ENCODE measurements at places on chromosomes 6 and 20.
A peak's percentile ranks its signal among the peaks of the same experiment; 100 is the strongest.

GRCh38 chr20:53608071-53608455, 14.4 kb upstream of the ZNF217 start:
- peak; percentile 40 for DNase-seq

- no peak for DNase-seq
Observed at GRCh38 chr20:11221046-11221445, 547.2 kb upstream of the JAG1 start.

GRCh38 chr6:5899216-5900045, 107.3 kb downstream of the NRN1 start:
- no peak for DNase-seq

DNA sequence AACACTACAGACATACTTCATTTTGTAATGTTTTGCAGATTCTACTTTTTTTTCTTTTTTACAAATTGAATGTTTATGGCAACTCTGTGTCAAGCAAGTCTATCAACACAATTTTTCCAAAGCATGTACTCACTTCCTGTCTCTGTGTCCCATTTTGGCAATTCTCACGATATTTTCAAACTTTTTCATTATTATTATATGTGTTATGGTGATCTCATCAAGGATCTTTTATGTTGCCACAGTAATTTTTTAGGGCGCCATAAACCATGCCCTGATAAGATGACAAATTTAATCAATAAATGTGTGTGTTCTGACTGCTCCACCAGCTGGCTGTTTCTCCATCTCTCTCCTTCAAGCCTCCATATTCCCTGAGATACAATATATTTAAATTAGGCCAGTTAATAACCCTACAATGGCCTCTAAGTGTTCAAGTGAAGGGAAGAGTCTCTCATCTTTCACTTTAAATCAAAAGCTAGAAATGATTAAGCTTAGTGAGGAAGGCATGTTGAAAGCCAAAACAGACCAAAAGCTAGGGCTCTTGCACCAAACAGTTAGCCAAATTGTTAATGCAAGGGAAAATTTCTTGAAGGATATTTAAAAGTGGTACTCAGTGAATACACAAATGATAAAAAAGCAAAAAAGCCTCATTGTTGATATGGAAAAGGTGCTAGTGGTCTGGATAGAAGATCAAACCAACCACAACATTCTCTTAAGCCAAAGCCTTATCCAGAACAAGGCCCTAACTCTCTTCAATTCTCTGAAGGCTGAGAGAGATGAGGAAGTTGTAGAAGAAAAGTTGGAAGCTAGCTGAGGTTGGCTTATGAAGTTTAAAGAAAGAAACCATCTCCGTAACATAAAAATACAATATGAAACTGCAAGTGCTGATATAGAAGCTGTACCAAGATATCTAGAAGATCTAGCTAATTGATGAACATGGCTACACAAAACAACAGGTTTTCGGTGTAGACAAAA, 194.4 kb upstream of the TAB2 start:
- no peak for DNase-seq

DNA sequence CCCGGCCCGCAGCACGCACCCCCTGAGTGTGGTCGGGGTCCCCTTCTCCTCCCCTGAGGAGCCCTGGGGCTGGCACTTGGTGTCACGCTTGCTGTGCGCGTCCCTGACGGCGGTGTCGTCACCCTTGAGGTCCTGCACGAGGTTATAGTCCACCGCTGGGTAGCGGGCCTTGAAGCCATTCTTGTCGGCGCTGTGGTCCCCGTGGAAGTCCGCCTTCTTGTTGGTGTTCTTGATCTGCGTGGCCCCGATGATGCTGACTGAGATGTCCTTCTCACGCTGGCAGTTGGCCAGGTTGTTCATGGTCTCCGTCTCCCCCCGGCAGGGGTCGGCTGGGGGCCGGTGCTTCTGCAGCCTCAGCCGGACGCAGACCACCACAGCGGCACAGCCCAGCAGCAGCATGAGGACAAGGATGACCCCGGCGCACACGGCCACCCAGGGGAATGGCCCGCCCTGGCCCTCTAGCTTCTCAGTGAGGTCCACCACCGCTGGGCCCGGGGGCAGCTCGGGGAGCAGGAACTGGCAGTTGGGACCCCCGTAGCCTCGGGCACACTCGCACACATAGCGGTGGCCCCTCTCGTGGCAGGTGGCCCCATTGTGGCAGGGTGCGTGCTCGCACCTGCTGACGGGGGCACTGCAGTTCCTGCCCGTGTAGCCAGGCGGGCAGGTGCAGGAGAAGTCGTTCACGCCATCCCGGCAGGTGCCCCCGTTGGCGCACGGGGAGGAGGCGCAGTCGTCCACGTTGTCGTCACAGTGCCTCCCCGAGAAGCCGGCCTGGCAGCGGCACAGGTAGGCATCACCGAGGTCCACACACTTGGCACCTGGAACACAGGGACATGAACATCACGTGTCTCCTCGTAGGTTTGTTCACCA, 7.4 kb downstream of the DLL1 start:
- no peak for DNase-seq

DNA sequence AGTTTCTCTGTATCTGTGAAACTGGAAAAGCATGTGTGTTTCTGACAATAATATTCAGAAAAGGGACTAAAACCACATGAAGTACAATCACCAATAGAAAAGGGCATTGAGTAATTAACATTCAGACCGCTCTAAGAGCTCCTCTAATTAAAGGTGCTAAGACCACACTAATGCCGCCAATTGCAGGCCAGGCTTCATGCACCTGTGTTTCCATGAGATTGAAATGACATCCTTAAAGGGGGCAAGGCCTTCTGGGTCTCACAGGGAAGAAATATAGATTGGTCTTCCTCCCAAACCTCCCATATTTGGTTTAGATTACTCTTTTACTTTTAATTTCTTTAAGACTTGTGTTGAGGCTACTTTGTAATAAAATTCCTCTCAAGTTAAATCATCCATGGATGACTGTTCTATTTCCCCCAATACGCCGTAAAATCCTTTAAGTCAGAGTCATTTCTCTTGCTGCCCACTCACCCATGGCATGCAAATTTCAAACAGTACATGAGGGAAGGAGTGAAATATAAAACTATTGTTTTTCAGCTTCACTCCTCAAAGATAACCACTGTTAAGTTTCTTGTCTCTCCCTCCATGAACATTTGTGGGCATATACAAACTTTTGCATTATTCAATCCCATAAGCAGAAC, 110.6 kb downstream of the UBE3D start:
- DNase-seq, result no peak

DNA sequence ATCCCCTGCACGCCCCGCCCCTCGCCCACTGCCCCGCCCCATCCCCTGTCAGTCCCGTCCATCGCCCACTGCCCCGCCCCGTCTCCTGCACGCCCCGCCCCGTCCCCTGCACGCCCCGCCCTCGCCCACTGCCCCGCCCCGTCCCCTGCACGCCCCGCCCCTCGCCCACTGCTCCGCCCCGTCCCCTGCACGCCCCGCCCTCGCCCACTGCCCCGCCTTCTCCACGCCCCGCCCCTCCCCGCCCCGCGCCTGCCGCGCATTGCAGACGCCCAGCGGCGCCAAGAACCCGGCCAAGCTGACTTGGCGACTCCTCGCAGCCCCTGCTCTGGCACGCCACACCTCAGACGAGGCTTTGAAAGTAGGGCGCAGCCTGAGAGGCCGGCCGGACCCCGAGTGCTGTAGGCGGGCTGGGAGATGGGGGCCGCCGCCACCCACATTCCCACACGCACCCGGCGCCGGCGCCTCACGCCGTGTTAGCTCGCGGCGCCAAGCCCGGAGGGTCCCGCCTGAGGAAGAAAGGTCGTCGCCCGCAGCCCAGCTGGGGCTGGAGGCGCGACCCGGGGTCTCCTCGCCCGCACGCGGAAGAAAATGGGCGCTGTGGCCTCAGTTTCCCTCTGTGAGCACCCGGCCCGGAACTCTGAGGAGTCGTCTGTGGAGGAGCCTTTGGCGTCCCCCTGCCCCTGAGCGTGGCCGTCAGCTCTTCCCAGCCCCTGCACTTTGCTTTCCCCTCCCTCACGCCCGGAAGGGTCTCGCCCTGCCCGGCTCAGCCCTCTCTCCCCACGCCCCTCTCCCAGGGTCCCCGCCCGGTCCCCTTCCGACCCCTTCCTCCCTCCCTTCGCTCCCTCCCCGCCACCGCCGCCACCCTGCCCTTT, at the start of gene RAD21L1:
Gene RAD21L1, plus strand, starts transcription at position 262 of the 872 bp plus-strand sequence. CDS start 2,410 bp downstream, outside the sequence.
- DNase-seq, result peak; percentile 97

DNA sequence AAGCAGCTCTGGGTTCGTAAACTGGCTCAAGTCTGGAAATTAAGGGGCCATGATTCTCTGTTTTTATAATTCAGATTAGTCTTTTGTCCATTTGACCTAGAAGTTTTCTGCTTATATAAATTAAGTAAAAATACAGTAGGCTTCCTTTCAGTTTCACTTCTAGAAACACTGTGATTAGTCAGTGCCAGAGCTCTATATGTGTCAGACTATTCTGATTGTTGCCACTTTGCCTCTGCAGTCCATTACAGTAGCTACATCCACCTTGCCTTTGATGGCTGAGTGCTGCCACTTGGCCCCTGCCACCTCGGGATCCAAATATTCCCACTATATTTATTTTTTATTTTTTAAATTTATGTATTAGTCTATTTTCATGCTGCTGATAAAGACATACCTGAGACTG, 7.9 kb downstream of the ZC2HC1B start:
- DNase-seq, result no peak

- peak; percentile 47 for DNase-seq
Observed at GRCh38 chr20:13298692-13299373, 77.8 kb downstream of the ISM1 start.

DNA sequence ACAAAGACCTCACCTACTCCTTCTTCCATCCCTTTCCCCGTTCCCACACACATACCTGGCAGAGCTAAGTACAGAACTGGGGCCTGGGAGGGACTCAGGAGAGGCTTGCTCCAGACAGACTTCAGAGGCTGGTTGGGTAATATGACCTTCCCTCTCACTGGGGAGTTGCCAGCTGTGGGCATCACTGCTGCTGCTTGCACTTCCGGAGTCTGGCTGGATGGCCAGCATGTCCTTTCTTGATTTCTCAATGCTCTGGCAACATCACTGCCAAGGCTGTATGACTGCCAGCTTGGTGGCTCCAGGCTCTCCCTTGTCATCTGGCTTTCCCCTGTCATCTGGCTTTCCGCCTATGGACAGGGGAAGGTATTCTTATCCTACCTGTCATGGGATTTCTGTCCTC, 47.8 kb downstream of the CDH22 start:
- no peak for DNase-seq

- DNase-seq, result no peak
Observed at GRCh38 chr6:169913096-169913638, 161.7 kb downstream of the ERMARD start.

GRCh38 chr20:38610521-38610920, 8.9 kb downstream of the ARHGAP40 start:
- DNase-seq, result no peak

DNA sequence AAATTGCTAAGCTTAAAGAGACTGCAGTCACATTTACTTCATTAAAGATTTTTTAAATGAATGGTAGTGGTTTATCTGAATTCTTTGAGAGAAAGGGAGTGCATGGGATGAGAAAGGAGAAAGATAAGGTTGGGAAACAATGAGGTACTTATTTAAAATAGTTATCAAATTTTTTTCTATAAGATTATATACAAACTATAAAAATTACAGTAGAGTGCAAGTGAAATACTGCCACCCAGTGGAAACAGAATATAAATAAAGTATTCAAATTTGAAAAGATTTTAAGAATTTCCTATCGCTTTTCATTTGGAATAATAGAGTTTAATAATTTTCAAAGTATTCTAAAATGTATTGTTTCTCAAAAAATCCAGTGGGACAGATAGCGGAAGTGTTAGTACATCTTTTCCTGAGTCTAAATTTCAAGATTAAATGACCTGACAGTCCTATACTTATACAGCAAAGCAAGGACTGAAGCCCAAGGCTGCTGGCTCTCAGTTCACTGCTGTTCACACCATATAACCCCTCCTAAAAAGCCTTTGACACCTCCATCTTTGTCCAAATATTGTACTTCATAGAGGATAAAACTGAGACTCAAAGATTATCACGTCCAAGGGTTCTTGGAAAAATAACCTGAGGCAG, 31.1 kb downstream of the EPM2A start:
- DNase-seq, result no peak

GRCh38 chr6:147578883-147579282, 70.4 kb downstream of the SAMD5 start:
- DNase-seq, result no peak

GRCh38 chr6:125631165-125631564, 118.3 kb upstream of the HEY2 start:
- no peak for DNase-seq

DNA sequence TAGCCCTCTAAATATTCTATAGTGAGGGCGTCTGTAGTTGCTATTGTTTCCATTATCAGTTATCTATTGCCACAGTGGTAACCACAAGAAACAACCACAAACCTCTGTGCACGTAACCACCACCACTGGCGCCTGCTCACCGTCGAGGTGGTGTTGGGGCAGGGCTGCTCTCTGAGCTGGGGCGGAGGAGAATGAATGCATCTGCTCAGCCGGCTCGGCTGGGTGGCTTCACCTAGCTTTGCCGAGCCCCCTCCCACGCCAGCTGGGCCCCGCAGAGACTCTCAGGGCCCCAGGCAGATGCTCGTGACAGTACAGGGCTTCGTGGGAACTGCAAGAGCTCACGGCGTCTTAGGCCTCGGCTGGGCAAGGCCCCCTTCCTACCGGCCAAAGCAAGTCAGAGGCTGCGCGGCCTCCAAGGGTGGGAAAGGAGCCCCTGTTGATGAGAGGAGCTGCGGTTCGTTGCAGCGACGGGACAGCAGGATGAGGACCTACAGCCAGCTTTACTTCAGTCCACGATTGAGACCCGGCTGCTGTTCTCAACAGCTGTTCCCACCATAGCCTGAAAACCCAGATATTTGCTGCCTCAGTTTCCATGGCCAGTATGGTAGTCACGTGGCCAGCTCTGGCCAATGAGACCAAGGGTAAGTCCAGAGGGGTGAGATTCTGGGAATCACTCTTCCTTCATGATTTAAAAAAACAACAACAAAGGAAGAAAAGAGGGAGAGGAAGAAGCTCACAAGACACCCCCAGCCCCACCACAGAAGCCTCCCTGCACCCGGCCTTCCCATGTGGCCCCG, 120.2 kb upstream of the AFDN start:
- peak; percentile 48 for DNase-seq

- DNase-seq, result peak; percentile 88
Observed at GRCh38 chr6:63527658-63528514, 44.4 kb upstream of the LOC128125822 start.

All from islet precursor cell (in vitro differentiated cells).